ENCODE measurements at places on chromosomes 11 and 22.

DNA sequence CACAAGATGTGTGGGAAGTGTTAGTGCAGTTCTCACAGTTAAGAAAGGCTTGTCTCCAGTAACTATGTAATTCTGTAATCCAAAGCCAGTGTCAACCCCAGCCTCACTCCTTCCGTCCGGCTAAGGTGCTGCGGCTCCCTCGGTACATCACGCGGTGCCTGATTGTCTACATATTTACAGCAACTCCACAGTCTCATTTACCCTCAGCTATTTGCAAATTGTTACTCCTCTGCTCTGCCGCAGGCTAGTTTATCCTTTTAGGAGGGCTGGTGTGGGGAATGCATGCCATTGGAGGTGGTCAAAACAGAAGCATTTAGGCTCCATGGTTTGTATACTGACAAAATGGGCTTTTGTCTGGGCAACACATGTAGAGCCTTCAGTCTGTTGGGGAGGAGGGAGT, 358.3 kb downstream of the METTL15 start:
- DNase-seq: no peak

DNA sequence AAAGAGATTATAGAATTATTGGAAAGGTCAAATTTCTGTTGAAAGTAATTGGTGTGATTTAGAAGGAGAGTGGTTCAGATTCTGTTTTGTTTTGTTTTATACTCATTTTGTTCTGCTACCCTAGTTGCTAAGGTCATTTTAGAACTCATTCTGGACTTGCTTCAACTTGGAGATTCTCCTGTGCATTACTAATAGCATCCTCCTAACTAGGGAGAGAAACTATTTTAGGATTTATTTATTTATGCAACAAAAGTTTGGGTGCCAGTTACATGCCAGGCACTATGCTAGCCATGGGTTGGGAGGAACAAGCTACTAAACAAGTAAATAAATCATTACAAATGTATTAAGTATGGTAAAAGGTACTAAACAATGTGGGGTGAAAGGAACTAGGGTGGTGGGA, 84.0 kb downstream of the YAP1 start:
- DNase-seq: no peak

DNA sequence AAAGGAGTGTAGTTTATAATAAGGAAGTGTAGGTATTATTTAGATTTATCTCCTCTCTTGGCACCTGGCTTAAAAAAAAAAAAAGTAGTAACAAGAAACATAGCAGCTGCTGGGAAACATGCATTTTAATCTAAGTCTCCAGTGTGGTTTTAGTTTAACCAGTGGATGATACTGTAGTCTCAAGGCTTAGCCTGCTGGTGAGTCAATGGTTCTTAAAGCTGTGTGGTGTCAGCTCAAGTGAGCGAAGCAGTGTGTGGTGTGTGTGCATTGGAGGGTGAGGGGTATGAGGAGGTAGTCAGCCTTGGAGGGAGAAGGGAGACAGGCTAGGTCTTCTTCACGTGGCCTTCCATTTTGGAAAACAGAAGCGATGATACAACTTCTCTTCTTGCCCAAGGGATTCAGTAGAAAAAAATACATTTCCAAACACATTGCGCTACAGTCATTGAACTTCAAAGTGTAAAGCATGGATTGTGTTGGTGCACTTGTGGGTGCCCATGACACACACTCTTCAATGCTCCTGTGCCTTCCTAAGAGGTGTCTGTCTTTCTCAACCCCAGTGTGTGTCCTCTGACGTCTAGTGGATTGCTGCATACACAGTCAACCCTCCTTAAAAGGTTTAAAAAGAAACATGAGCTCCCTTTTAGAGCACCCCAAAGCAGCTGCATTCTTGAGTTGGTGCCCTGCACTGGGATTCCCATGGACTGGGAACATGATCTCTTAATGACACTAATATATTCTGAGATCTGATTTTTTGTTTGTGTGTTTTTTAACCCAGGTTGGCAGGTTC, 40.1 kb downstream of the ZBTB16 start:
- DNase-seq: no peak

DNA sequence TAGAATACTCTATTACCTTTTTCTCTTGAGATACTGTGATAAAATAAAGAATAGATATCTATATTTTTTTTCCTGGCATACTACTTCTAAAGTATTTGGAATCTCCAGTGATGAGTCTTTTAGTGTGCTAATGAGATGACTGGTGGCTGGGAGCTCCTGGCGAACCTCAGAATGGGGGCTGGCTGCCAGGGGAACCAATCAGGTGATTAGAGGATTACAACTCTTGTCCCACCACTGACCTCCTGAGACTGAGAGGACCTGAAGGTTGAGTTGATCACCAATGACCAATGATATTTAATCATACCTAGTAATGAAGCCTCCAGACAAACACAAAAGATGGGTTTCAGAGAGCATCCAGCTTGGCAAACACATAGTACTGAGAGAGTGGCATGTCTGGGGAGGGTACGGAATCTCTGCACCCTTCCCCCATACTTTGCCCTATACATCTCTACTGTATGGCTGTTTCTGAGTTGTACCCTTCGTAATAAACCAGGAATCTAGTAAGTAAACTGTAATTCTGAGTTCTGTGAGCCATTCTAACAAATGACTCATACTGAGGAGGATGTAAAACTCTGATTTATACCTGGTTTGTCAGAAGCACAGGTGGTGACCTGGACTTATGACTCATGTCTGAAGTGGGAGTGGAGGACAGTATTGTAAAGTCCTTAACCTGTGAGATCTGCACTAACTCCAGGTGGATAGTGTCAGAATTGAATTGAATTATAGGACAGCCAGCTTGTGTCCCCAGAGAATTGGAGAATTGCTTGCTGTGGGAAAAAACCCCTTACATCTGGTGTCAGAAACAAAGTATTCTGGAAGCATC, 325.3 kb upstream of the LRRC4C start:
- DNase-seq: no peak

DNA sequence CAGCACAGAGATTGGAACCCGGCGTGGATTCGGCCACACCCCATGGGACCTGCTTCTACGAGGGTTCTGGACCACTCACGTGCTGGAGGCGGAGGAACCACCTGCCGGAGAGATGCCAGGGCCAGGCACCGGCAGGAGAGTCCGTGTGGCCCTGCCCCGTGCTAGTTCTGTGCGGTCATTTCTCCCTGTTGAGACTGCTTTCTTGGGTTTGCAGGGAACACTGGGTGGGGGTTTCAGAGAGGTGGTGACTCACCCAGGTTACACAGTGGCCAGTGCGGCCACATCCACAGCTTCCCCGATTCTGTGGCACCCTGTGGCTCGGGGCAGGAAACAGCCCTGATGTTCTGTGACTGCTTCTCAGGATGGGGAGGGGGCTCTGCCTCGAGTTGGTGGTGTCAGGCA, 3.6 kb upstream of the PHLDA2 start:
- no peak for DNase-seq

DNA sequence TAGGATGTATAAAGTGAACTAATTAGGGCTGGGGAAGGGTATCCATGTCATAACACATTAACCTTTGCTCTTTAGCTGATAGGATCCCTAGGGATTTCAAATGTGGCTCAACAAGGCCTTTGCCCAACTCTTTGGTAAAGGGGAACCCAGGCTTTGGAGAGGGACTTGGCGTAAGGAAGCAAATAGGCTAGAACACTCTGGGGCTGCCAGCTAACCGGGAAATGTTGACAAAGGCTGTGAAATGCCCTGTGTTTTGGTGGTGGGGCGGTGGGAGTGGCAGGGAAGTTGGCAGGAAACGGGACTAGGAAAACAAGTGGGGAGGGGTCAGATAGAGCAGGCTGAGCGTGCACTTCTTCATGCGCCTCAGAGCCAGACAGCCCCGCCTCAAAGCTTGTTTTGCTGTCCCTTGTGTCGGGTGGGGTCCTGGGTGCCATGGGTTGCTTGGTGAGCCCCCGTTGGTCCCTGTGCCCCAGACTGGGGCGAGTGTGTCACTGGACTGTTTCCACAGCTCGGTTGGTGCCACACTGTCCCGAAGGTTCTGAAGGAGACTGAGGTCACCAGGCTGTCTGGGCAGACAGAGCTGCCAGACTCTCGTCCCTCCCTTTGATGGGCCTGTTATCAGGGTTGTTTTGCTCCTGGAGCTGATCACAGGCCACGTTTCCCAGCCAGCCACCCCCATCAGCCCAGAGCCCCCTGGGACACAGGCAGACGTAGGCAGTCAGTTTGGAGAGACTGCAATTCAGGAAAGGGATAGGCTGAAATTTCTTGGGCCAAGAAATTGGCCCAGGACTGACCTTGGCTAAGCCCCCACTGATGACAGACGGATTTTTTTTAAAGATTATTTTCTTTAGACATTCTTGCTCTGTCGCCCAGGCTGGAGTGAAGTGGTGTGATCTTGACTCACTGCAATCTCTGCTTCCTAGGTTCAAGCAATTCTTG, 19.6 kb downstream of the KCTD21 start:
- no peak for DNase-seq

GRCh38 chr11:19237813-19238212, 2.9 kb downstream of the E2F8 start:
- no peak for DNase-seq

DNA sequence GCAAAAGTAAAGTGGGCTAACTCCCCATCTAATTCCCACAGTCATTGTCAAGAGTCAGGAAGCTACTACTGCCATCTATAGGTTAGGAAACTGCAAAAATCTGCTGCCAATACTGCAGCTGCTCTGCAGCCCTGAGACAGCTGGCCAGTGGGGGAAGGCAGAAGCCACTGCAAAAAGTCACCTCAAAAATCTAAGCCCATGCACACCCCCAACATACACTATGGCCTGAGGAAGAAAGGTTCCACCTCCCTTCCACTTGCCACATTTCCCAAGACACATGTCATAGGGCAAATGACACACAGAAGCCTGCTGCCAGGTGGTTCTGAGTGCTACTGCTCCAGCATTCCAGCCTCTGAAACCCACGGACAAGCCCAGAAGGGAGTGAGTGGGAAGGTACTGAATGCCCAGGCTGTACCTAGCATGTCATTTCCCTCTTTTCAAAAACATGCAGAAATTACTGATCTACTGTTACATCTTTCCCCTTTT, 36.9 kb downstream of the DGCR2 start:
- no peak for DNase-seq

DNA sequence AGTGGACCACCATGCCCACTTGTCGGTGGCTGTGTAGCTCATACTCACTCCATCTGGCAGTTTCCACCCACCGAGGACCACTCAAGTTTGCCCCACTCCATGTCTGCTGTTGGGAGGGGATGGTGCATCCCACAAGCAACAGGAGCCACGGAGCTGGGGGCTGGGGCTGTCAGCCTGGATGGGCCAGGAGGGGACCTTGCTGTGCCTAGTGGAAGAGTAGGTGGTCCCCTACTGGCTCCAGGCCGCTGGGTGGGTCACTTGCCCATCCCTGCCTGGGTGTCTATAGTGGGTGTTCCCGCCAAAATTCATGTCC, 57.0 kb downstream of the SMIM38 start:
- DNase-seq: no peak

DNA sequence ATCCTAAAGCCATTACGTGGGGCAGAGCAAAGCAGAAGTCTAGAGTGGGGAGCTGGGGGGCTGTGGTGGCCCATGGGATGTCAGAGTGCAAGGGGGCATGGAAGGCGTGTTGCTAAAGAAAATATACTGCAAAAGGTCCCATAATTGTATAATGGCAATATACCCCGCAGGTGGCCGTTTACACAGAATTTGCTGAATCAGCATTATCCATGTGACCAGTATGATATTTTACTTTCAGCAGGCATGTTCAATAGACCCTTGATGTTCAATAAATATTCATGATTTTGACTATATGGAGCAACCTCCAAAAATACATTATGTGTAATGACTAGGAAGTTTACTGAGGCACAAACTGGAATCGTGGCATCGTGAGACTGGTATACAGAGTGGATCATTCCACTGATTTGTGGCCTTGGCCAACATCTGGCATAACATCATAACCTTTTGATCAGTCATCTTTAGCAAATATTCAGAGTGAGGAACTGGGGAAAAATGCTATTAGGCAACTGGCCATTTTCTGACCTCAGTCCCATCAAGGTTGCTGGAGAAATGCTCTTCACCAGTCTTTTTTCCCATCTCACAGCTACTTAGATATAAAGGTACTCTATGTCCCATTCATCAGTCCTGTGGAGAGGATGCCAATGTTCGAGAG, 29.3 kb upstream of the PPP2R1B start:
- DNase-seq: no peak

- DNase-seq: no peak
These were observed 8.2 kb upstream of the IGF2 start for GRCh38 chr11:2147391-2147790.

DNA sequence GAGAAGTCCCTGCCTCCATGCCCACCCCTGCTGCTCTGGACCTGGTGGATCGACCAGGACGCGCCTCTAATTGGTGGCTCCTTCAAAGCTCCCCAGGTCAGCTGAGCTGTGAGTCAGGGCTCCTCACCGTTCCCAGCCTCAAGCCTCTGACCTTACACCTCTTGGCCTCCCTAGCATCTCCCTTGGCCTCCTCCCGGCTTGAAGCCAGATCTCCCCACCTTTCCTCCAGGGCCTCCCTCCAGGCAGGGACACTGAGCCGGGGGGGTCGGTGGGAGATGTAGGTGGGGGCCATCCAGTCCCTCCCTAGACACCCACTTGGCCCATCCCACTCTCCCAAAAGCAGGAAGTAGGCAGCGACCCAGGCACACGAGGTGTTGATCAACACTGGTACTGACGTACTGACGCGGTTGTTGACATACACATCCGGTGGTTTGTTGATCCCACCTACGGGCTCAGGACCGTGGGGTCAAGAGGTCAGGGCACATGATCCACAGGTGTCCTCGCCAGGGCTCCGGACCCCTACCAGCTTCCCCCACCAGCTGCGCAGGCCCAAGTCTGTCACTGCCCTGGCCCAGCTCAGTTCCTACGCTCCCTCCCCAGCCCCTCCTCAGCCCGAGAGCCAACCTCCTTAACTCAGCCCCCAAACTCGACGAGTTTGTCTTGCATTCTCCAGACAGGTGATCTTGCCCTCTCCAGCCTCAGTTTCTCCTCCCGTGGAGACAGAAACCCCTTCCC, 802 bp downstream of the ATG2A start:
- DNase-seq: no peak

DNA sequence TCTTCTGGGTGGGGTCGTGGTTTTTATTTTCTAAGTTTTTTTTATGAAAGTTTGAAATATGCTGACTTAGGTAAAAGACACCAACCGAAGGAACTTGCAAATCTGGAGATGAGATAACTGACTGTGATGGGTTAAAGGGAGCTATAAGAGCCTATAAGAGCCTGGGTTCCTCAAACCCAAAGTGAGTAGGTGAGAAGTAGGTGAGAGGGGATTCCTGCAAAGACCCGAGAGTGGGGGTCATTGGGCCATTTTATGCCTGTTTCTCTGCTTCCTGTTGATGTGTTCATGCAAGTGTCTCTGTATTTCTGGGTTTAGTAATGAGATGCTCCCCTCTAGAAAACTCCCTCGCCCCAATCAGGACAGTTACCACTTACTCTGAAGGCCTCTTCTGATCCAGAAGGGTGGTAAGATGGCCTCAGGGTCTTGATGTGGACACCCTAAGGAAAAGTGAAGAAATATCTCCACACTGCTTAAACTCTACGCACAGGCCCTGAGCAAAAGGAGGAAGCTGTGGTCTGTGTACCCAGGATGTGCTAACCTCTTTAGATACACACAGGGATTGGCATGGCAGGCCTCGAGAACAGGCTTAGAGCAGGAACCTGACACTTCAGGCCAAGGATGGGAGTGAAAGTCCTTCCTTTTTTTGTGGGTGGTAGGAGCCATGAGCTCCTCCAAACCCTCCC, 1.8 kb downstream of the FLI1 start:
- DNase-seq: no peak
